GM10248 (cell line): ENCODE measurements at places on chromosomes 4 and X.

- no peak for DNase-seq
Observed at GRCh38 chr4:181951265-181951664, 291.9 kb upstream of the TENM3 start.

- no peak for DNase-seq
Observed at GRCh38 chr4:32119907-32120306, 1399.7 kb downstream of the PCDH7 start.

DNA sequence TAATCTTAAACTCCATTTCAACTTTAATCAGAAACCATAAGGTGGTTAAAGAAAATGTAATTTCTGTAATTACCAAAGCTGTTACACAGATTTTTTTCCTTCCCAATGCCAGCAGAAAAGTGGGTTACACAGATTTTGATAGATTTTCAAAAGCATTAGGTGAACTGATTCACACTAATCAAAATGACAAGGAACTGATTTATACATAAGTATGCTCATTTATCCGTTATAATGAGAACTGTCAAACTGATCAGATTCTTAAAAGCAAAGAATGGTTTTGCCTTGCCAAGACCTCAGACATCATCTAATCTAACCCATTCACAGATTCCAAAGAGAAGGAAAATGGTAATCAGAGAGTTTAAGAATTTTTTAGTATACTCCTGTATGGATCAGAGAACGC is 5.2 kb downstream of the UGDH start:
- no peak for DNase-seq

DNA sequence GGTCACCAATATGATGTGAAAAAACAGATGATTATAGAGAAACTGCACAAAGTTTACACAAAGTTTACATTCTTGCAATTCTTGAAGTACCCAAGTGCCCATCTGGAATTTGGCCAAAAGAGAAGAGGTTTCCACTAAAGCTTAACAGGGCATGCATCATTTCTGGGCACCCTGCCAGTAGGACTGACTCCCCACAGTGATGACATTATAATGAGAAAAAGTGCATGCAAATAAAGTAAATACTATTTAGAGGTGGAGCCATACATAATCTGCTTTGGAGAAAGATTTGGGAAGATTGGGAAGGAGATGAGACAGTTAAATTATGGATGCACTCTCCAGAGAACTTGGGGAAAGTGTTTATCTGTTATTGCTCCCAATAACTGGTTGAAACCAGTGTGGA is 93.7 kb upstream of the TRPC3 start:
- DNase-seq, result no peak

DNA sequence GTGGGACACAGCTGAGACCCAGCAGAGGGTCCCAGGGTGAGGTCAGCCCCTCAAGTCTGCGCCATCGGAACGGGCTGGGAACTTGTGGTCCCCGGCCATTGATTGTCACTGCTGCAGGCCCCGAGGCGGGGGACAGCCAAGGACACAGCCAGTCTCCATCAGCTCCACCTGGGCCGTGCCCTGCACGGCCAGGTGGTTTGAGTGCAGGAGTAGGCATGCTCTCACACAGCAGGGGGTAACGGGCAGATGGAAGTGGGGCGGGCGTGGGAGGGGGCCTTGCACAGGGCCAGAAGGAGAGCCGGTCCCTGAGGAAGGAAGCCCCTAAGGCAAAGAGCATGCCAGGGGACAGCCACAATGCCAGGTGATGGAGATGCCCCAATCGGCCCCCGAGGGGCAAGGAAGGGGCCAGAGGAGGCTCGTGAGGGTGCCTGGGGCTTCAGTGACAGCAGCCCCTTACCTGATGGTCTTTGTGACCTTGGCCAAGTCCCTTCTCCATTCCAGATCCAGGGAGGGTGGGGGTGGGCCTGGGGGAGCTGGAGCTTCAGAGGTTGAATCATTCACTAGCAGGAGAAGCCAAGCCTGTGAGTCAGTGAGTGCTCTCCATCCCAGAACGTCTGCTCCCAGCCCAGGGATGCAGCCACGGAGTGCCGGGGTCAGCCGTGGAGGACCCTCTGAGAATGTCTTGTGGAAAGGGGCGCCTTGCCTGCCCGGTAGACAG is 2.3 kb downstream of the ATP2B3 start:
- DNase-seq, result no peak
